ENCODE measurements at places on chromosomes 4 and X. TPM values are rescaled to one million over a fixed set of nuclear protein-coding genes. Genes with fewer than 3 reads are reported as not detected.

The ZC4H2 gene
- 13.5 TPM for total RNA-seq

The CD38 gene
- total RNA-seq: 1.8 TPM

The OPHN1 gene
- total RNA-seq: 5.4 TPM

The RS1 gene
- total RNA-seq: not detected

The TCEAL3 gene
- total RNA-seq: 14.5 TPM

The STOX2 gene
- total RNA-seq: 6.4 TPM

The TREX2 gene
- 0.28 TPM for total RNA-seq

The FMR1NB gene
- total RNA-seq: not detected

The EVC2 gene
- total RNA-seq: 1.6 TPM

The MAGEA8 gene
- not detected for total RNA-seq

The NUDT11 gene
- 1.1 TPM for total RNA-seq

The AMOT gene
- total RNA-seq: 5.3 TPM

DNA sequence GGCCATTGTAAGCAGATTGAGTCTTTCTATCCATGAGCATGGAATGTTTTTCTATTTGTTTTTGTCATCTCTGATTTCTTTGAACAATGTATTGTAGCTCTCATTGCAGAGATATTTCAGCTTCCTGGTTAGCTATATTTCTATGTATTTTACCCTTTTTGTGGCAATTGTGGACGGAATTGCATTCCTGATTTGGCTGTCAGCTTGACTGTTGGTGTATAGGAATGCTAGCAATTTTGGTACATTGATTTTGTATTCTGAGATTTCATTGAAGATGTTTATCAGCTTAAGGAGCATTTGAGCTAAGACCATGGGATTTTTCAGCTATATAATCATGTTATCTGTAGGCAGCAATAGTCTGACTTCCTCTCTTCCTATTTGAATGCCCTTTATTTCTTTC lies 154.6 kb downstream of the GUCY2F start:
- DNase-seq: no peak

DNA sequence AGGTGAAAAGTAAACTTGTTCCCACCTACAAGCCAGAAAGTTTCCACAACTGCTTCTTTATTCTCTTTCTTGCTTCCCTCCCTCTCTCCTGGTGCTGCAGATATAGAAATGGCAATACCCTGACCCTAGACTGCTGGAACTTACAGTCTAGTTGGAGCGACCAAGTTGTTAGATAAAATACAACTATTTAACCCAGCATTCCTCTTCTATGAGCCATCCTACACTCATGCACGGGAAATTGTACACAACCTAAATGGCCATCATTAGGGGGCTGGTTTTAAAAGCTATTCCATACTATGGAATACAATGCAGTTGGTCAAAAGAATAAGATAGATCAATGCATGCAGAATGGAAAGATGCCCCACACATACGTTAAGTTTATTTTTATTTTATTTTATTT lies 41.1 kb downstream of the PJA1 start:
- no peak for DNase-seq

DNA sequence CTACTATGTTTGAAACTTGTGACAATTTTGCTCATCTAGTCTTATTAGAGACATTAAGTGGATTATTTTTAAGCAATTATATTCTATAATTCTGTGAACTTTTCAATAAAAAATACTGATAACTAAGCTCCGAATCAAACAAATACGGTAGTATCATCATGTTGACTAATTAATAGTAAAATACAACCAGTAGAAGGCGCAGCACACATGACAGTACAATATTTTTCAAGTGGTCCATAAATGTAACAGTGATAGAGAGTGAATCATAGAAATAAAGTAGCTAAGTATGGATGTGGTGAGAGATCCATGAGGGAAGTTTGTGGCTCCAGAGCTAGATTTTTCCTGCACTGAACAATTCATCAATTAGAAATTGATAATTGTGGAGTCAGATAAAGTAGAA lies 666.2 kb downstream of the KCTD8 start:
- DNase-seq: no peak

GRCh38 chrX:110853610-110854009 lies 58.0 kb upstream of the CHRDL1 start:
- no peak for DNase-seq

GRCh38 chrX:15194146-15194545 lies 75.7 kb downstream of the ASB9 start:
- no peak for DNase-seq

DNA sequence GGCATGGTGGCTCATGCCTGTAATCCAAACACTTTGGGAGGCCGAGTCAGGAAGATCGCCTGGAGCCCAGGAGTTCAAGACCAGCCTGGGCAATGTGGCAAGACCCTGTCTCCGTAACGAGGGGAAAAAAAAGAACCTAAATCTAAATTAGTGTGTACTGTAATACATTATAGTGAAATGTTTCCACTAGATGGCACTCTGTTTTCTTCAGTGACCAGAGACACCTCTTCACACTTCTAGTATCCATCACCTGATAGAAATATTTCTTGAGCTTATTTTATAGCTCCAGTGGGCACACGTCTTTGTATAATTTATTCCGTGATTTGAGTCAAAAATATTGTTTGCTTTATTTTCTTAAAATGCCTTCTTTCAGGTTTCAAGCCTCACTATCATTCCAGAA lies 600.9 kb upstream of the DIPK2B start:
- no peak for DNase-seq

GRCh38 chr4:143514901-143515300 lies 1.4 kb downstream of the SMARCA5 start:
- DNase-seq: no peak

DNA sequence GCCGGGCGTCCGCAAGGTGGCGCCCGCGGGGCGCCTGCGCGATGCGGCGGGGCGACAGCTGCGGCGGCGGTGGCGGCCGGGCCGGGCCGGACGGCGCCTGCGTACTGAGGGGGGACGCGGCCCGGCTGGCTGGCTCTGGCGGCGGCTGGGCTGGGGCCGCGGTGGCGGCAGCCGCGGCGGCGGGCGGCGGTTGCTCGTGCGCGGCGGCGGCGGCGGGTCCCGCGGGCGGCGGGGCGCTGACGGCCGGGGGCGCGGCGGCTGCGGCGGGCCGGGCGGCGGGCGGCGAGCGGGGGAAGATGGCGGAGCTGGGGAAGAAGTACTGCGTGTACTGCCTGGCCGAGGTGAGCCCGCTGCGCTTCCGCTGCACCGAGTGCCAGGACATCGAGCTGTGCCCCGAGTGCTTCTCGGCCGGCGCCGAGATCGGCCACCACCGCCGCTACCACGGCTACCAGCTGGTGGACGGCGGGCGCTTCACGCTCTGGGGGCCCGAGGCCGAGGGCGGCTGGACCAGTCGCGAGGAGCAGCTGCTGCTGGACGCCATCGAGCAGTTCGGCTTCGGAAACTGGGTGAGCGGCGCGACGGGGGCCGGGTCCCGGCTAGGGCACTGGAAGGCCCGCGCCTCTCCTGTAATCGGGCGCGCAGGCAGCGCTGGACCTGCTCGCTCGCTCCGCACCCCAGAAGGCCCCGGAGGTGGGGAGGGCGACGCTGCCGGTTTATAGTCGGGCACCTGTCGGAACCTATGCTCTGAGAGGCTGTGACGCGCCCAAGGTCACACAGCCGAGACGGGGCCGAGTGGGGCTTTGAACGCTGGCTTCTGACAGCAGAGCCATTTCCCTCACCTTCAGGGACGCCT lies at the start of gene TADA2B:
Gene TADA2B (plus strand): TSS at position 89 of the 853 bp plus-strand sequence. CDS start 208 bp downstream, at position 297.
- peak; percentile 67 for DNase-seq

DNA sequence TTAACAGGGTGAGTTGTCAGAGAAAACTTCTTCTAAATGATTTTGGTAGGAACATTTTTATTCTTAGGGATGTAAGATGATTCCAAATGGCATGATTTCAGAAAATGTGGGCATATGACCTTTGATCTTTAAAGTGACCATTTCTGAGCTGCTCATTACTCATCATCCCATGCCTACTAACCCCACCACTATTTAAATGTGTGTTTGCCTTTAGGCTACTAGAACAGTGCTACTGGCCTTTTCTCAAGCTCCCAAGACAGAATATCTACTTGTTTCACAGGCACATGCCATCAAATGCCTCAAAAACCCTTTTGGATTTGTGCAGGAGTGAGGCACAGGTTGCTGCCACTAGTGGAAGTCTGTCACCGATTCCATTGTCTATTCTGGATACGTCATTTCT lies 428.2 kb downstream of the ADAM29 start:
- DNase-seq: no peak

DNA sequence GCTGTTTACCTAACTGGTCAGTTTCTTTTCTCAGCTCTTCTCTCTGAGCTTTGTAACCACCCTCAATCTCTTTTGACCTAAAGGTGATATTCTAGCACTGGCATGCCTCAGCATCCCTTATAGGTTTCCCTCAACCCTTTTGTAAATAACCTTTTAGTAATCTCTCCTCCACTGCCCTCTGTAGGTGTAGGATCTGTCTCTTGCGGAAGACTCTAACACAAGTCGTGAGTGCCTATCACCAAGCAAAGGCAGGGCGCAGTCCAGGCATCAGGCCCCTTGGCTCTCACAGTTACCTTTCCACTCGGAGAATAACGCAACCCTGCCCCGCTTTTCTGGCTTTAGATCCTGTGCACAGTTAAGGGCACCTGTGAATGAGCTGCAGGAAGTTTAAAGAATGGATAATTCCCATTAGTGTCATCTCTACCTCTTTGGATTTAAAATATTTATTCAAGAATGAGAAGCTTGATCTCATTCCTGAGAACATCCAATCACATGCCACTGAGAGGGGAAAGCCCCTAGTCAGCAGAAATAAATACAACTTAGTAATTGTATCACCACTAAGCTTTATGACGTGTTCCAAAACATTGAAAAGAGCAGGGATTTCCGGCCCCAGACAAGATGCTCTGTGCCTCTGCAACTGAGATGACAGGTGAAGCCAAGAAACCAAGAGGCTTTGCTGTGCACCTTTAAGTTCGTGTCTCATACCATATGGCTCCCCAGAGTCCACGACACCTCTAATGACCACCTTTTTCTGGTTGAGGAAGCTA lies 58.8 kb downstream of the SPINK2 start:
- DNase-seq: no peak

DNA sequence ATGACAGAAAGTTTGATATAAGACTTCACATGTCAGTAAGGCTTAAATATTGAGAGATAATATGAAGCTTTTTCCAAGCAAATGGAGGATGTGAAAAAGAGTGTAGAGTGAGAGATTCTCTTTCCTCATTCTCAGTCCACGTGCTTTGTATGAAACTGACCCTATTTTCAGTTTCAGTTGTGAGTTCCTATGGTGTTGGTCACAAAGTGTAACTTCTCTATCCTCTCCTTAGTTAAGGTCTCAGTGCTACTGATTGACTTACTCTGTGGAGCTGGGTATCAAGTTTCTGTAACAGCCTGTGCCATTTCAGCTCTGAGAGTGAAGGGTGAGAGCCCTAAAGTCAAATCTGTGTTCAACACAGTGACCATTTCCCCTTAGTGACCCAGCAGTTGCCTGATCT lies 277.2 kb downstream of the EPHA5 start:
- DNase-seq: no peak

DNA sequence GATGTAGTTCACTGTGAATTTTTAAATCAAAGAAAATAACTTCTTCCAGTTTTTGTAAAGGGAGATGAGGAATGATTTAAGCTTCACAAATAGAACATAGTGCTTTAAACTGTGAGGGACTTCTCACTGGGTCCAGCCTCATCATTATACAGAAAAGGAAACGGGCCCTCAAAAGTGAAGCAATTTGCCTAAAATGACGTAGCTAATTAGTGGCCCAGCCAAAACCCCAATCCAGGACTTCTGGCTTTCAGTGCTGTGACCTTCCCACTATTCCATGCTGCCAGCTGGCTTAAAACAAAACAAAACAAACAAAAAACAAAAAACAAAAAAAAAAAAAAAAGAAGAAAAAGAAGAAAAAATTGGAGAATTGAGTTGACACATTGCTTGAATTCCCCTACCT lies 45.0 kb upstream of the STOX2 start:
- DNase-seq: no peak

DNA sequence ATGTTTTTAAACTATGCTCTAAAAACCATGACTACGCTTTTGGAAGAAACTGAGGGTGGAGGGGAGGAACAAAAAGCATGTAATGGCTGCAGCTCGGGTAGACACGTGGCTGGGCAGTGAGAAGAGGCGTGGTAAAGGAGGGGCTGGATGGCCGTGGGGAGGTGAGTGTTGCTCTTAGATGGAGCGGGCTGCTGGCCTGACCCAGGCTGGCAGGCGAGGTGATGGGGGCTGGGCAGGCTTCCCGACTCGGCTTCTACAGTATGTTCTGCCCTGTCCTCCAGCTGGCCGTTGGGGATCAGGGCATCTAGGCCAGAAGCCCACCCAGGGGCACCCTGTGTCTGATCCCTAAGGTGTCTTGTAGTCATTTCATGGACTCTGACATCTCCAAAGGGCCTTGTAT lies 60.7 kb downstream of the EFHC2 start:
- no peak for DNase-seq

- DNase-seq: no peak
These were observed 24.9 kb upstream of the C1QTNF7 start for GRCh38 chr4:15402974-15403373.

- DNase-seq: no peak
These were observed 137.6 kb downstream of the CPZ start for GRCh38 chr4:8730159-8730558.

GRCh38 chrX:151973851-151974335 lies 583 bp downstream of the GABRE start:
- no peak for DNase-seq

DNA sequence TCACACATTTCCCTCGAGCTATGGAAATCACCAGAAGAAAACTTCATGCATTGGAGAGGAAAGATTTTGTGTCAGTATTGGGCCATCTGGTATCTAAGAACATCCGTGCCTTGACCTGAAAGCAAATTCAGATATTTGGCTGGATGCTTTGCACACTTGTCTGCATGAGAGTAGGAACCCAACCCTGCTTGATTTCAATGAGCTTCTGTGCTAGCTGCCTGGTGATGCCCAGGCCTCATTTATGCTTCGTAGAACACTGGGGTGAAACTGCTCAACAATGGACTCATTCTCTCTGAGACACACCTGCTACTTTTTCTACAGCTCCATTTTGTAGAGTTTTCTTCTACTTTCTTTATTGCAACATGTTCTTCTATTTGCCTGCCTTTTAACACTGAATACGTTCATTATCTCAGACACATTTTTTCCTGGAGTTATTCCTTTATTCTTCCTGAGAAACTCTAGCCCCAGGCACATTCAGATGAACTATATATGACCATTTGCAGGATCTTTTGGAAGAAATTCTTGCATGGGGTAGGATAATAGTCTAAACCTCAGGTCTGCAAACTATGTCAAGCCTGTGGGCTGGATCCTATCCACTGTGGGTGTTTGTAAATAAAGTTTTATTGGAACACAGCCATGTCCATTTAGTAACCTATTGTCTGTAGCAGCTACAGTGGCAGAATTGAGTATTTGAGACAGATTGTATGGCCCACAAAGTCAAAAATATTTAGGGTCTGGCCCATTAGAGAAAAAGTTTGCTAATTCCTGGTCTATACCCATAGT lies 83.8 kb upstream of the CLCN4 start:
- DNase-seq: no peak

DNA sequence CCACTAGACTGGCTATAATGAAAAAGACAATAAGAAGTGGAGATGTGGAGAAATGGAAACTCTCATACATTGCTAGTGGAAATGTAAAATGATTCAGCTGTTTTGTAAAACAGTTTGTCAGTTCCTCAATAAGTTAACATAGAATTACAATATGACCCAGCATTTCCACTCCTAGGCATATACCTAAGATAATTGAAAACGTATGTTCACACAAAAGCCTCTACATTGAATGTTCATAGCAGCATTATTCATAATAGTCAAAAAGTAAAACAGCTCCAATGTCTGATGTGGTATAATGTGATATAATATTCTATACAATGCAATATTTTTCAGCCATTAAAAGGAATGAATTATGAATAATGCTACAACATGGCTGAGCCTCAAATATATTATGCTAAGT lies 10.2 kb downstream of the EDA start:
- DNase-seq: no peak

GRCh38 chr4:41734371-41734770 lies 14.2 kb downstream of the PHOX2B start:
- DNase-seq: no peak

Data from adrenal gland (tissue), 19 donors.